ENCODE measurements at places on chromosomes 11 and 22.

GRCh38 chr22:39087881-39088684 is 9.0 kb upstream of the APOBEC3H start:
- DNase-seq, result no peak

DNA sequence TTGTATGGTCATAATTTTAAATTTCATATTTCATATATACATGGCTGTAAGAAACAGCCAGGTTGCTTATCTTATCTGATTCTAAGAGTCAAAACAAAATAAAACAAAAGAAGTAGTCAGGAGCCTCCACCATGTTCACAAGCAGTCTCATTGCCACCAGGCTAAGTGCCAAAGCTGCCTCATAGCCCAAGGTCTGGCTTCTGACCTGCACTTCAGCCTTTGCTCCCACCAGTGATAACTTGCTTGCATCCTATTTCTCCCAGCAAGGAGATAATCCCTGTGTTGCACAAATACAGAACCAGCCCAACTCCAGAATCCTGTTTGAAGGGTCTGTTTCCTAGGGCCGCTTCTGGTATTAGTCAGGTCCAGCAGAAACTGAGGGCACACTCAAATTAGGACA is 53.9 kb upstream of the TSKU start:
- no peak for DNase-seq

GRCh38 chr11:2367266-2368160 is 9.6 kb upstream of the CD81 start:
- no peak for DNase-seq

DNA sequence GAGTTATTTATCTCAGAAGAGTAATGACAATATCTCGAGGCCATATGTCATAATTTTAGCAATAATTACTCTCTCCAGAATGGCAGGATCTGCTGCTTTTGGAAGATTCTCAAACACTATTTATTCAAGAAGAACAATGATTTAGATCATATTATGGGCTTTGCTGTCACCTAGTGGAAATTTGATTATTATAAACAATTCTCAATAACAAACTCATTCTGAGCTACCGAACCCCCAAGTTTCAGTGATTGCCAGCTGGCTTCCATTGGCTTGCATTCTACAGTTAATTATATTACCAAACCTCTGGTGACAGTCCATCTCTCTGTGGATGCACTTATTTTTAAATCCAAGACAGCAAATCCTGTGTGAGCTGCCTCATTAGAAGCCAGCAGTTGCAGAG is 27.9 kb upstream of the SLC36A4 start:
- no peak for DNase-seq

DNA sequence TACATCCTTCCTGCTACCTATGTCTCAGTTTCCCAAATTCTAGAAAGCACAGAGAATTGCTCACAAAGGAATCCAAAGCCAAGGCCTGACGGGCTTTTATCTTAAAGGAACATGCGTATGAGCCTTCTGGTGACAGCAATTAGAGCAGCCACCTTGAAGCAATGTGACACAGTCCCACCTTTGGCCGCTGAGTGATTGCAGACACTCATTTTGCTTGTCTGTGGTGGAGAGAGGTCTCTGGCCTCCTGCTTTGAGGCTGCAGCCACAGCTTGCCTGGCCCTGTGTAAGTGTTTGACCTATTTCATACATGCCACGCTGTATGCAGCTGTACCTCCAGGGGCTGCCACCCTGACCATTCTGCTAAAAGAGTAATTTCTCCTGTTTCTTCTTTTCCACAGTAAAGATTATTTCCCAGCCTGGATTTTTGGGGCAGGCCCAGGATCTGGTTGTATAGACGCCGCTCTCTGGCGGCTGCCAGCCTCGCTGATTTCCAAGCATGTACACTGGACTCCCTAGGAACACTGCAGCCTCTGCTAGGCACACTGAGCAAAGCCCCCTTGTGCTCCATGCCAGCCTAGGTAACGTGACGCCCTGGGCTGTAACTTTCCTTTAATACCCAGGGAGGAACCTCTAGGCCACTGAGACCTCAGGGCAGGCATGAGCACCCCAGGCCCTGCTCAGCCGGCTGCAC is 1.1 kb upstream of the TMA7B start:
- no peak for DNase-seq

GRCh38 chr22:43273902-43274484 is 69.2 kb downstream of the SCUBE1 start:
- DNase-seq, result no peak

DNA sequence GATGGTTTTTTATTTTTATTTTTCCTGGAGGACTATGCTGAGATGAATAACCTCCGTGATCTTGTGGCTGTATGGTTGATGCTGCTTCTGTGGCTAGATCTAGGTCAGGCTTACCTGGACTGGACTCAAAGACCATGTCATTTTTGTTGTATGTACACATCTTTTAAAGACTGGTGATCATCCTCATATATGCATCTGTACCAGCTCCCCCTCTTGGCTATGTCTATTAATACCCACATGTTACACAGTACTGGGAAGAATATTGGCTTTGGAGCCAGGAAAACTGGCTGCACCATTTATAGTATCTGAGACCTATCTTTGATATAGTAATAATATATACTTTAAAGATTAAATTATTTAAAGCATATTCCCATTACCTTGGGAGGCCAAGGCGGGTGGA is 18.4 kb upstream of the PITPNB start:
- DNase-seq, result no peak

DNA sequence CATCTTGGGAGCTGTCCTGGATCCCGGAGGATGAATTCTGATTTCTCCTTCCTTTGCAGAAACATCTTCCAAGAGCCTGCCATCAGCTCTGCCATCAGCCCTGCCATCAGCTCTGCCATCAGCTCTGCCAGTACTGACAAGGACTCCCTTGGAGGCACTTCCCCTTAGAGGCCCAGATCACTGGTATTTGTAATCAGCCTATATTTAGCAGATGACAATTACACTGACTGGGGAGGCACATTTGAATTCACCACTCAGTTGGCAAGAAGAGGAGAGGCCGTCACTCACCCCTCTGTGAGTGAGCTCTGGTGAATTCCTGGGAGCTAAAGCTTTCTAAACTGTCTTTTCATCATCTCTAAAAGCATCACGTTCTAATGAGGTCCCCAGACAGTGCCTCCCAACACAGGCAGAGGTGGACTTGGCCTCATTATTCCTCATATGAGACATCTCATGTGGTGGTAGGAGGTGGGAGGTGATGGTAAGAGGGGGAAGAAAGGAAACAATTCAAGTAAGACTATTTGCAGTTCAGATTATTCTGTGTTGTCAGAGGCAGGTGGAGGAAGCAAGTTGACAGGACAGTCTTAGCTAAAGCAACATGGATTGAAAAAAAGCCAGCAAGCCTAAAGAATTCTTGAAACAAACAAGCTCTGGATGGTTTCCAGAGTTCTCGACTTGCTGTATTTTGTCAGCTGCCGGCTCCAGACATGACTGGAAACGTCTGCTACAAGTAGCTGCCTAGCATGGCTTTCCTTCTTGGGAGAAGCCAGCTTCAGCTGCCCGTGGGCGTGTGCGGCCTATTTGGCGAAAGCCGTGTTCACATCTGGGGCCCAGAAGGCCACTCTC is 771.7 kb downstream of the TBC1D22A start:
- no peak for DNase-seq

- DNase-seq, result no peak
Measured at GRCh38 chr11:19571906-19572305, 140.7 kb upstream of the NAV2 start.

DNA sequence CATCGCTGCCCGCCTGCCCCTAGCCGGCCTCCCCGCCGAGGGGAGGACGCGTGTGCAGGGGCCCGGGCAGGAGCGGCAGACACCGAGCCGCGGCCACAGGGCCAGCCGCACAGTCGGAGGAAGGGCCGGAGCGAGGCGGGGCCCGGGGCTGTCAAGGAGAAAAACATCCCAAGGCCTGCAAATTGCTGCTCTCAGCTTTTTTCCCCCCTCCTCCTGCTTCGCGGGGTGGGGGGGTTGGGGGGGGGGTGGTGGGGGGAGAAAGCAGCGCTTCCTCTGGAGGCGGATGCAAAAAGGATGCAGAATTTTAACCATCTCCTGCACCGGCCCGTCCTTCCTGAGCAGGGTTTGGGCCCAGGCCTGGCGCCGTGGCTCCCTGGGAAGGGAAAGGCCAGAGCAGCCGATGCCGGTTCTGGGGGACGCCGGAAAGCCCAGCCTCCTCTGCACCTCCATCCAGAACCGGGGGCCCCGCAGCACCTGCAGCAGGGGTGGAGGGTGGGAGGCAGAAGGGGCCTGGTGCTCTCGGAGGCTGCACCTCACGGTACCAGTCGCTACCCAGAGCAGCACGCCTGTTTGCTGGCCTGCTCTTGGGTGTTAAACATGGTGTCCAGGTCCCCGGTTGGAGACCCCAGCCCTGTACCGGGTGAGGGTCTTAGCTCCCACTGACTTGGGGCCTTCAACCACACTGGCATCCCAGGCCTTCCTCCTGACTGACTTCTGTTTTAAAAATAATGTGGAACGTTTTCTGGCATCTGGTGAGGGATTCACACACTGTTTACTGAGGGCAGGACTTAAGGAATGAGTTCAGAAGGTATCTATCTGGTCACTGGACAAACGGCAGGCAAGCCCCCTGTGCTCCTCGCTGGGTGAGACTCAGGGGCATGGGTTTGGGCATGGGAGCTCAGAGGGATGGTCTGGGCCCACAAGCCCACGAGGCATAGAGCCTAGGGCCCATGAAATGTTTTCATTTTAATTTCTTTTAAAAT is 77.4 kb upstream of the WNT7B start:
- DNase-seq, result peak; percentile 66

- peak; percentile 45 for DNase-seq
Measured at GRCh38 chr22:49046546-49047361, 780.9 kb downstream of the BRD1 start.

- DNase-seq, result no peak
Measured at GRCh38 chr11:121460941-121461514, 8.3 kb upstream of the SORL1-AS1 start.

DNA sequence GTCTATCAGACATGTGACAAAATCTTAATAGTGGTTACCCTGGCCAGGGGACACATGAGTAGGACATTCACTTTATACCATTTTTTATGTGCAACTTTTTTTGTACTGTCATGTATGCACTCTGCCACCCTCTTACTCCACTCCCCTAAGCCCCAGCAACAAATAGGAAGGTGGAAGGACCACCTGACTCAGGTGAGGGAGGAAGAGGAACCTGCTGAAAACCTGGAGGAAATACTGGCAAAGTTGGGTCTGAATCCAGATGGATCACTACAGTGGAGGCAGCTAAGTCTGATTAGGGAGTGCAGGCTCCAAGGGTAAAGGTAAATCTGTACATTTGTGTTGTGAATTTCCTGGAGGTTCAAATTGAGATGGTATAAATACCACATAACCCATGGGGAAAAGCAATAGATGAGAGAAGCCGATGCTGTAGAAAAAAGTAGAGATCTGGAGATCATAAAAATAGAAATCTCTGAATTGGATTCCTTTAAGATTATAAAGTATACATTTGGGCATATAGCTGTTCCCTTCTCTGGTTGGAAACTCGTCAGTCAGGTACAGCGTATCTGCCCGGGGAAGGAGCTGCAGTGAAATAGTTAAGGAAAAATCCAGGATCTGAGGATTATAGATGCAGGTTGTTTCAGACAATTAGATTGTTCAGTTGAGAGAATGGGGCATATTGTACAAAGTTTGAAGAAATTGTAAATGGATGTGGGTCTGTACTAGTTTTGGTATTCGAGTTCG is 52.2 kb upstream of the OR9Q1 start:
- no peak for DNase-seq

GRCh38 chr11:123006860-123007542 is 25.4 kb upstream of the BSX start:
- DNase-seq, result no peak

DNA sequence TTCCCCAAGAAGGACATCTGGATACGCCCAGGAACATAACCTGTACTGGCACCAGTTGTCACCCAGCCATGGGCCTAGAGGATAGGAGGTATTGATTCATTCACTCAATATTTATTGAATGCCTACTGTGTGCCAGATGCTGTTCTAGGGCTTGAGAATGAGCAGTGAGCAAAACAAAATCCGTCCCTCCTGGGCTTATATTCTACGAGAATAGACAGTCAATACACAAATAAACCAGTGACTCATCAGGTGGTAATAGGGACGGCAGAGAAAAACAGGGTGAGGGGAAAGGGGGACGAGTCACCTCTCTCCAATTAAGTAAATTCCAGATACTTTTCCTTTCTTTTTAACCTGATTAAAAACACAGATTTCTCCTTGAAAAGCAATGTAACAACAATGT is 103.5 kb downstream of the MICAL2 start:
- no peak for DNase-seq

DNA sequence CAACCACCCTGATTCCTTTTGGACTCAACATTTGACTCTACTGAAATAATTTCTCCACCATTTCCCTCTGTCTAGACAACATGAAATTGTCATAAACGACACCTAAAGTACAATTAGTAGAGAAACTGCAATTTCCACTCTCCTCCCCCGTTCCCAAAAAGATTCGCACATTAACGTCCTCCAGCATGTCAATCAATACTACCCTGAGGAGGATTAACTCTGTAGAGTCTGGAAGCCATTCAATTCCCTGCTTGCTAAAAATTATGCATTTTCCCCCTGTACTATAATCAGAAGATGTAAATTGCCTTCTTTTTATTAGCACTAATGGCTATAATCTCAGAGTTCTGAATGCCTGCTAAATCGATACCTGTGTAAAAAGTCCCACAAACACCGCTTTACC is 70.5 kb downstream of the AMBRA1 start:
- no peak for DNase-seq

DNA sequence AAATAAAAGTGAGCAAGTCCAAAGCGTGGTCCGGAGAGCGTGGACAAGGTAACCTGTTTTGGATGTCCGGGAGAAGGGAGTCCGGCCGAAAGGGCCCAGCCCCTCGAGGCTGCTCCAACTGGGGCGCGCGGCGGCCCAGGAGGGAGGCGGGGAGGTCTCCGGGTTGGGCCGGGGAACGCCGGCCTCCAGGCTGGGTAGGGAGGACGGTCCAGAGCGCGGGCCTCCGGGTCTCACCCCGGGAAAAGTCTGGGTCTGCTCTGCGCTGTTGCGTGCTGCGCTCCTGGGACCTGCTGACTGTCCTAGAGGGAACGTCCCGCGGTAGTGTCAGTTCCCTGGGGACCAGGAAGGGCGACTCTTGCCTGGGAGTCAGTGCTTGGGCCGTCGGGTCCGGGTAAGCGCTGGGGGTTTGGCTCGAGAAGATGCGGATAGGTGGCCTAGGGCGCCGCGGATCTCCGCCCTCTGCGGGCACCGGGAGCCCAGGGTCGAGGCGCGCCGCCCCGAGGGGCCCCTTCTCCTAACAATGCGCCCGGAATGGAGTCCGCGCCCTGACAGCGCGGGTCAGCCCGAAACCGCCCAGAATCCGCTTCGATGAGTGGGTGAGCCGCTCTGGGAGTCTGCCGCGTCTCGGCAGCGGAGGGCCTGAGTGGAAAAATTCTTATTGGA is 988 bp upstream of the FLI1 start:
- no peak for DNase-seq

- no peak for DNase-seq
Measured at GRCh38 chr11:92286709-92287108, 62.1 kb downstream of the FAT3 start.

DNA sequence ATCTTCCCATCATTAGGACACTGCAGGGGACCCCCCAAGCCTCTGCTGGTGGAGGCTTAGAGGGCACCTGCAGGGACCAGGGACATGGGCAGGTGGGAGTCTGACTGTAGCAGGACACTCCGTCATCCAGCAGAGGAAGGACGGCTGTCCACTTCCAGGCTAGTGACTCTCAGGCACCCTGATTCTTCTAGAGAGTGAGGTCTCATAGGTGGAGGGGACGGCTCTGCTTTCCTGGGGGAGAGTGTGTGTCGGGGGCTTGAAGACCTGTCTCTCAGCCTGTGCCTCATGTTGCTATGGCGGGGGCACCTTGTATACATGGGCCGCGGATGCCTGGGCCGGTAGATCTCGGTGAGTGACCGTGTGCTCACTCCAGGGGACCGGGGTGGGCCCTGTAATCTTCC is 1116.6 kb downstream of the BRD1 start:
- DNase-seq, result no peak
